GM13977 (cell line): ENCODE measurements at places on chromosomes 3 and 15.

DNA sequence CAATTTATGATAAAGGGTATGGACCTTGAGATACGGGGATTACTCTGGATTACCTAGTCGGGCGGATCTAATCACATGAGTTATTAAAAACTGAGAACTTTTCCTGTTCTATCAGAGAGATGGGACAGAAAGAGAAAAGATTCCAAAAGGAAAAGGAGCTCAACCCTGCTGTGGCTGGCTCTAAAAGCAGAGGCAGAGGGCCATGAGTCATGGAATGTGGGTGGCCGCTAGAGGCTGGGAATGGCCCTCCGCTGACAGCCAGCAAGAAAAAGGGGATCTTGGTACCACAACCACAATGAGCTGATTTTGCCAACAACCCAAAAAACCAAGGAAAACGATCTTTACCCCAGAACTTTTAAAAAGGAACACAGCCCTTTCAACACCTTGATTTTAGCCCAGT, 210.0 kb downstream of the MAGI1 start:
- DNase-seq = no peak

GRCh38 chr3:186783058-186783730, at the start of gene EIF4A2:
Gene EIF4A2 (plus strand): TSS chr3:186783577. CDS start chr3:186783611, 34 bp downstream.
- DNase-seq = peak; percentile 92

GRCh38 chr15:37100109-37100965, at the start of gene MEIS2:
Gene MEIS2 (minus strand): TSS chr15:37100549. CDS start chr15:37099466, 1,083 bp downstream.
- DNase-seq = peak; percentile 84

DNA sequence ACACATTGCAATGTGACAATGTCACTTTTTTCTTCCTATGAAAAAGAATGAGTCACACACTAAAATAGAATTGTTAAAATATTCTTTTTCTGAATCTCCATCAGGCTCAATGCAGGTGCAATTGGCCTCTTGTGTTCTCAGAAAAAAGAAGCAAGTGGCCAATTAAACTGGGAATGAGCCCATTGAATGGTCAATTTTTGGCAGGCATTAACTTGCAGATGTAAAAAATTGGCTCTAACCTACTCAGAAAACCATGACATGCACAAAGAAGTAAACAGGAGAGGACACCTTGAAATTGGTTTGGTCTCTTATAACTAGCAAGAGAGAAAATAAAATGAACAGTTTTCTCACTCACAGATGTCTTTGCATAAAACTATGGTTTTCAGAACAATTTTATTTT, 820.8 kb downstream of the TBL1XR1 start:
- no peak for DNase-seq

DNA sequence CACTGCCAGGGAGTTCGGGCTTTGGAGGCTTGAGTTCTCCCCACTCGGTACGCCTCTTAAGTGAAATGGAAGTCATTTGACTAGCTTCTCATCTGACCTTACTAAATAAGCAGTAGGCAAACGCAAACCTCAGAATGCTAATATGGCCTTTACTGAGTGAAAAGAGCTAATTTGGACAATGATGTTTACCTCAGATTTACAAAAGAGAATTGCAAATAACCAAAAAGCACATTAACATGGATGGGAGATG, 1.6 kb upstream of the RNU6-1 start:
- no peak for DNase-seq

- DNase-seq = no peak
These were observed 1.2 kb upstream of the MINDY4B start for GRCh38 chr3:150906461-150906860.
